ENCODE measurements at places on chromosomes 2 and 18.
A peak's percentile ranks its signal among the peaks of the same experiment; 100 is the strongest.

DNA sequence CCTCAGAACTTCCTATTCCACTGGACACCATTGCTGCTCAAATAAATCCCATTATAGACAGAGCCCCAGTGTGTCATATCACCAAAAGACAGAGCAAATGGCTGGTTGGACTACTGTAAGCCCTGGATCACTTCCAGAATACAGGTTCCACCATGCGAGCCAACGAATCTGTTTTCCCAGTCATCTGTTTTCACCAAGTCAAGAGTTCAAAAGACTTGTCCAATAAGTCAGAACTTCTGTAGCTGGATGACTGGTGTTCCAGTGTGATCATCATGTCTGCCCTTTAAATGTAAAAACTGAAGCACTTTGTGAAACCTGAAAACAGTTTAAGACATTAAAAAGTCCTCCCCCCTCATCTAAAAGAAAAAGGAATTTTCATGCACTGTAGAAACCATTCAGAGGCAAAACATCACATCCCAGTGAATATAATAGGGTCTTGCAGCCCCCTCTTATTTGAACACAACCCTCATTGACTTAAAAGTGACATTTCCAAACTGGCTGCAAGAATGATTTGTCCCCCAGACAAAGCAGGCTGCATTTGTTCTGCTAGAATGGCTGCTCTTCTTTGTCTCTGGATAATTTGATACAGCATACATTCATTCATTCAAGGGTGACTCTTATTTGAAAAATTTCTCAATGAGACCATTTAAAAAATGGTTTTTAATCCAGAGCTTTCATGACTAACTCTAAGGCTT, 64.6 kb upstream of the TANC1 start:
- DNase-seq = no peak

DNA sequence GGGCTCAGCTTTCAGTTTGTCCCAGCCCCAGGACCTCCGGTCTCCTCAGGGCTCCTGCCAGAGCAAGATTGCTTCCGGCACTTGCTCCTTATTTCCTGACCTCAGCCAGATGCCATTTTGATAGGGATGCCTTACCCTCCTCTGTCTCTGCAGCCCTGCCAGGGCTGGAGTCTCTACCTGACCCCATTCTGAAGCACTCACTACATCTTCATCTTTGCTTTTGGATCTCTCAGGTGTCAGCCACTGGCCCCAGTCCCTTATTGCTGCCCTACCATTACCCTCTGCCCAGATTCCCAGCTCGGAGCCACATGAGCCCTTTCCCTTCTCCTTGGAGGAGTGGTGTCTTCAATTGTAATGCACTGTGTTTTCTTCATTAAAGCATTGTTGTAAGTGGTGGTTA, 17.1 kb downstream of the OSBPL6 start:
- DNase-seq = no peak

GRCh38 chr2:225090746-225091145, 48.5 kb upstream of the DOCK10 start:
- no peak for DNase-seq

DNA sequence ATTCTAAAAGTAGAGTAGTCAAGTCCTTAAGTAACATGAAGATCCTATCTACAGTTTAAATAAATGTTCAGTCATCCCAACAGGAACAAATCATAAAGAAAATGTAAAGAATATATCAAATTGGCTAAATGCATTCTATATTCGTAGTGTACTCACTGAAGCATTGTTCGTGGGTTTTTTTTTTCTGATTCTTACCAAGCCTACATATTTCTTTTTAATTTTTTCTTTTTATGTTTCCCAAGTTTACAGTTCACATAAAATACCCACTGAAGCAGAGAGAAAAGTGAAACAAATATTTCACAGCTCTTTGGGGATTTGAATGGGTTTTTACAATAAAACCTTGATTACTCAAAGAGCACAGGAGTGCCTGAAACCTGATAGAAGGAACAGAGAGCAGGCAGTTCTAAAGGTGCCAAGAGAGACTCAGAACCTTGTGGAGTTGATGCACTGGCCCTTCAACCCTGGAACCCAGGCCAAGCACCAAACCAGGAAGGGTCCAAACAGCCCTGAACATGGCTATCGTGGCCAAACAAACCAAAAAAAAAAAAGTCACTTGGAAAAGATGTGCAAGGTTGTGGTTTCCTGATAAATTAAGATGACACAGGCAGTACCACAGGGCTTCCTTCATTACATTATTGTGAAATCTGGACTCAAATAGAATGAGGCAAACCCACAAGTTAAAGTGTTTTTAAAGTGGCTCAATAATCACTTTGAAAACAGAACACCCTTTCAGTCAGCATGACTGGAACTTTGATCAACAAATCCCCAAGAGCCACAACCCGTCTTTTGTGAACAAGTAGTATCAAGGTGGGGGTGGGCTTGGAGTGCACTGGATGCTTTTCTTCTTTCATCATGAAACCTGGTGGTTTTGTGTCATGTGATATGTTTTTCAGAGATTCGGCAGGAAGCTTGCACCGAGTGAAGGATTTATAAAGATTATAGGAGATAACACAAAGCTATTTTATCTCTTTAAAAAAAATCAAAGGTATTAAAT, 245.0 kb upstream of the FN1 start:
- DNase-seq = peak; percentile 70

DNA sequence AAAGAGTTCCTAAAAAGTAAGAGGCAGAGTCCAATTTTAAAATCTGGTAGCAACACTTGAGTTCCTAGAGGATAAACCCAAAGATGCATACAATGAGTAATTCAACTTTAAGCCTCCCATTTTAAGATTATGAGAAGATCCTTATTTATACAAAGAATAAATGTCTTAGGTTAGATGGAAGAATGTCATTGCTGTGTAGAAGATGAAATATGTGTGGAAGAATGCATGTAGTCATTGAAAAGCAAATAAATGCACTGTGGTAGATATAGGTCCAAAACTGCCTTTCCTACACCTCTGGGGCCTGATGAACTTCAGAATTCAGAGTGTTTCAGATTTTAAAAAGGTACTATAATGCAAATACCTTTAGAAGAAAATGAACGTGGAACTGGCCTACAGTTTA, 58.7 kb upstream of the LRP1B start:
- no peak for DNase-seq

DNA sequence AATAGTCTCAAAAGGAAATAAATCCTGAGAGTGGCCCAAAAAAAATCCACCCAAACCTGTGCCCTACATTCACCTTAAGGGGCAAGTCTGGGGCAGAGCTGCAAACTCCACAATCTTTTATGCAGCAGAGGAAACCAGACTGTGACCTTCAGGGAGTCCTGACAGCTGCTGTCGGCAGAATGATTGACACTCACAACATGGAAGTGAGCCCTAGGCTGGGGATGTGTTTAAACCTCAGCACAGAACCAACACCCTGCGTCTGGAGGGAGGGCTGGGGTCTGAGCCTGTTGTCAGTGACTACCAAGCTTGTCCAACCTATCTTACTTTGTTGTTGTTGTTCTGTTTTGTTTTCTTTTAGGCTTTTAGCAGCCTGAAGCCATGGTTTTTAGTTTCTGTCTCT, 39.6 kb downstream of the CRACDL start:
- no peak for DNase-seq

DNA sequence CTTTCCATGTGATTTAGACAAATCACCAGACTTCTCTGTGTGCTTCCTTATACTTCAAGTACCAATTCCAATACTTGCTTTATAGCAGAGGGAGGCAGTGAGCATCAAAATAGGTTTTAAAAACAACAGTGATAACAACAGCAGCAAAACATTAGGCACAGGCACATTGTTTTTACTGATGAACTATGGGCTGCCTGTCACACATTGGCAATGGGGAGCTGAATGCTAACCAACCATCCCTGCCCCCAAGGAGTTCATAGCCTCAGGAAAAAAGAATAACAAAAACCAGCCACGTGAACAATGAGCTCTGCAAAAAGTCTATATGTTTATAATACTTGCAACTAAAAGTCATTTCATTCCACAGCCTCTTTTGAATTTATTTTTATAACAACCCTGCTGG, 287.9 kb upstream of the TRIB2 start:
- DNase-seq = no peak

DNA sequence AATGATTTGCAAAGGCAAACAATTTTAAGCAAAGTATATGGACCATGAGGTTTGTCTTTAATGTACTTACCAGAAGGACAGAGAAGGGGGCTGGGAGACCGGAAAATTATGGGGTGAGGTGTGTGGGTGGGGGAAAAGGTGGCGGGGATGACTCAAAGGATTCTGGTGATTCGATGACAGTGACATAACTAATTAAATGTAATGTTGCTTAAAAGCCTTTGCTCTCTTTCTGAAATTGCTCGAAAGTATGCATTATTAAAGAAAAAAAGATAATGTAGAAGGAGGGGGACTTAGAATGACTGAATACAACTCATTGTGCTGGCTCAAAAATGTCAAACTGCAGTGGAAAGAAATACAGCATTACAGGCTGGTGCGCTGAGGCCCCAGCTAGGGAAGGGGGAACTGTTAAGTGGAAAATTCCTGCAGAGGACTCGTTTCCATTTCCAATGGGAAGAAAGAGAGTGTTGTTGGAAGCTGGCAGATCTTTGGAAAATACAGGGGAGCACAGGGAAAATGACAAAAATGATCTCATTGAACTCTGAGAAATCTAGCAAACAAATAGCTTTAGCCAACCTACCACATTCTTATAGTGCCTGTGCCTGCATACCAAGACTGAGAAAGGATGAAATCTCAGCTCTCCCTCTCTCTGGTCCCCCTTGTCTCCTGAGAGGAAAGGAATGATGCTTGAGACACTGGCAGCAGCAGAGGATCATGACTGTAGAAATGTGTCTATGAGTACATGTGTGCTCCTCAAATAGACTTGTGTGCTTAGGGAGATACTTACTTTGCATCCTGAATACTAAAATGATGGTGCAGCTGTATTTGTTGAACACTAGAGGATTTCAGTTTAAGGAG, 632.4 kb downstream of the NYAP2 start:
- DNase-seq = no peak

GRCh38 chr18:27704736-27705361, 472.1 kb downstream of the CDH2 start:
- no peak for DNase-seq

- DNase-seq = no peak
Measured at GRCh38 chr2:43412114-43412753, 183.6 kb downstream of the THADA start.

DNA sequence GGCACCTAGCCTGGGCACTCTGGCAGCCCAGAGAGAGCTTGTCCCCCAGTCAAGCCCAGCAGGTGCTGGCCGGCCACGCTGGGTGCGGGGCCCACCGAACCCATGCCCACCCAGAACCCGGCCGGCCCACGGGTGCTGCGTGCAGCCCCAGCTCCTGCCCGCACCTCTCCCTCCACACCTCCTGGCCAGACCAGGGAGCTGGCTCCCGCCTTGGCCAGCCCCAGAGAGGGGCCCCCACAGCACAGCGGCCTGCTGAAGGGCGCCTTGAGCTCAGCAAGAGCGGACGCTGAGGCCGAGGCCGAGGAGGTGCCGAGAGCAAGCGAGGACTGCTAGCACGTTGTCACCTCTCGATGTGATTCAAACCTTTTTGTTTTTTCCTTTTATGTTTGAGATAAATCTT, 407.0 kb upstream of the KCNJ3 start:
- no peak for DNase-seq

DNA sequence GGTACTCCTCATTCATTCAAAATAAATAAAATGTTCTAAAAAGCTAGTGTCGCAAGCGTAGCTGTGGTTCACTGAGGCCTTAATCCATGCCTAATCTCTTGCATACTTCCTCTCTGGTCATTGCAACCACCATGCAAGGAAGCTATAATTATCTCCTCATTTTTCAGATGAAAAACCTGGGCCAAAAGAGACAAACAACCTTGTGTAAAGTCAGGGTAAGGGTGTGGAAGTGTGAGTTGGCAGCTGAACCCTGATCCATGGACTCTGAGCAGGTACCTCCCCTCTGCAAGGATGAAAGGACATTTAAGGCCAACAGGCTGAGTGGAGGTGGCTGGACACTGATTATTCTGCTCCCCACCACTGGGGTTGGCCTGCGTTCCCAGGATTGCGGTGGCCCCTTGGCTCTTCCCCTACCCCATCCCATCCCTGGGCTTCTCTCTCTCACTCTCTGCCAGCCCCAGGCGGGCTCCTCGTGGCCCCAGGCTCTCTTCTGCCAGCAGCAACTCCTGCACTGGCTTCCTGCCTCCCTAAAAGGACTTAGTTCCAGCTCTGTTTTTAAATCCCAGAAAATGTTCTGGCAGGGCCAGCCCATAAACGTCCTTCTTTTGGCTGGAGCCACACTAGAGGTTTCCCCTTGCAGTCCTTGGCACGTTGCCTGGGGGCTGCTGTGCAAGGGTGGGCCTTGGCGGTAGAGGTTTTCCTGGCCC, 72.0 kb upstream of the AFF3 start:
- DNase-seq = no peak

DNA sequence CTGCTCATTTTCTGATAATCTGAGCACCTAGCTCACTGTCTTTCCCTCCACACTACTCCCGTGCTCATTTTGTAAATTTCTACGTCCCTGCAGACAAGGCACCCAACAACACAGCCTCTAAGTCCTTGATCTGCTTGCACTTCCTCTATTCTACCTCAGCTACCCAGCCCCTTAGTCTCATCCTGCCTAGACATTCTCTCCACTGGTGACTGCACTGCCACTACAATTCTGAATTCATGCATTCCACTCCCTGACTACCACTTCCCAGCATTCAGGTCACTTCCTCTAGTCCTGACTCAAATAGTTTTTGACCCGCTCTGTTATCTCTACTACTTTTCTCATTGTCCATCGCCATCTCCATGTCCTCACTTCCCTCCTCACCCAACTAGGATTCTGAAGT, 155.7 kb downstream of the DYM start:
- no peak for DNase-seq

GRCh38 chr2:108169982-108170625, 69.7 kb upstream of the SULT1C3 start:
- DNase-seq = no peak

GRCh38 chr2:172564376-172564775, 8.5 kb downstream of the PDK1 start:
- DNase-seq = no peak

DNA sequence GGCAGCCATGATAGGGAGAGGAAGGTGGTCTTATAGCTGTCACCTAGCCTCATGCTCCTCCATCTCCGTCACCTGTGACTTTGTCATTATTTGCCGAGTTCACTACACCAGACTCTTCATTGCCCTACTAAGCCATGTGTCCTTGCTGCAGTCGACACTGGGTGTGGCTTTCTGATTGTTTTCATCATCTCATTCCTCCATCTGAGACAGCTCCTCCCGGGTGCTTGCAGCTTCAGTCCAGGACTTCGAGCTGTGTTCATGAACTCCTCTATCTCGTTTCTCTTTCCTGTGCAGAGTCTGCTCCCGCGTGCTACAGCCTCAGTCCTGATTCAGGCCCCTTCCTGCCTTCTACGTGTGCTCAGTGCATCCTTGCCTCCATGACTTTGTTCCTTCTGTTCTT, 295.1 kb upstream of the TNP1 start:
- no peak for DNase-seq

GRCh38 chr18:50218432-50219197, 23.7 kb upstream of the MYO5B start:
- DNase-seq = peak; percentile 9

GRCh38 chr2:203623661-203624060, 82.8 kb upstream of the CD28 start:
- peak; percentile 29 for DNase-seq

- DNase-seq = no peak
Measured at GRCh38 chr2:134269972-134270735, 16.3 kb downstream of the MGAT5 start.

All from central memory CD4-positive, alpha-beta T cell (primary cell).